CD4-positive, alpha-beta T cell treated with Interleukin-4 for 1 hour (primary cell): ENCODE measurements at places on chromosomes 2 and 18.
A peak's percentile ranks its signal among the peaks of the same experiment; 100 is the strongest.

DNA sequence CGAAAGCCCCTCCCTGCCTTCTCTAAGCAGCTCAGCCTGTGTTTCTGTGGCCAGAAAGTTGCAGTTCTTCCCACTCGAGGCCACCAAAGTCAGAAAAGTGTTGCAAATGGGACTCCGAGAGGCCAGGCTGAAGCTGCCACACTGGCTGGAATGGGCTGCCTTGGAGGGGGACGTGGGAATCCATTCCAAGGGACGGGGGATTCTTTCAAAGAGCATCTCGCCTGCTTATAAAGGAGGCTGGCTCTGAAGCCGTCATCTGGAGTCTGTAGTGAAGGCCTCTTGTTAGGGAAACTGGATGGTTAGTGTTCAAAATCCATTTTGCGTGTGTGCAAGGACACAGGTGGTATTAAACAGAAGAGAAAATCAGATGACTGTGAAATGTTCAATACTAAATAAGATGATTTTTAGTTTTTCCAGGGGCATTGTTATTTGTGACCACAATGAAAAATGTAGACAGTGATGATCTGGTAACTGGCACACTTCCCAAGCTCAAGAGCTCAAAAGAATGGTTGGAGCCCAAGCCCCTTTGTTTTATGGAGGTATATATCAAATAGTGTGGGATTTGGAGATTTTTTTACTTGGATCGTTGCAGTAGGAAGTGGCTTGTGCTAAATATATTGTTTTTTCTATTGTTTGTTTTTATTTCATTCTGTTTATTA lies 782 bp downstream of the FAM228B start:
- no peak for DNase-seq

DNA sequence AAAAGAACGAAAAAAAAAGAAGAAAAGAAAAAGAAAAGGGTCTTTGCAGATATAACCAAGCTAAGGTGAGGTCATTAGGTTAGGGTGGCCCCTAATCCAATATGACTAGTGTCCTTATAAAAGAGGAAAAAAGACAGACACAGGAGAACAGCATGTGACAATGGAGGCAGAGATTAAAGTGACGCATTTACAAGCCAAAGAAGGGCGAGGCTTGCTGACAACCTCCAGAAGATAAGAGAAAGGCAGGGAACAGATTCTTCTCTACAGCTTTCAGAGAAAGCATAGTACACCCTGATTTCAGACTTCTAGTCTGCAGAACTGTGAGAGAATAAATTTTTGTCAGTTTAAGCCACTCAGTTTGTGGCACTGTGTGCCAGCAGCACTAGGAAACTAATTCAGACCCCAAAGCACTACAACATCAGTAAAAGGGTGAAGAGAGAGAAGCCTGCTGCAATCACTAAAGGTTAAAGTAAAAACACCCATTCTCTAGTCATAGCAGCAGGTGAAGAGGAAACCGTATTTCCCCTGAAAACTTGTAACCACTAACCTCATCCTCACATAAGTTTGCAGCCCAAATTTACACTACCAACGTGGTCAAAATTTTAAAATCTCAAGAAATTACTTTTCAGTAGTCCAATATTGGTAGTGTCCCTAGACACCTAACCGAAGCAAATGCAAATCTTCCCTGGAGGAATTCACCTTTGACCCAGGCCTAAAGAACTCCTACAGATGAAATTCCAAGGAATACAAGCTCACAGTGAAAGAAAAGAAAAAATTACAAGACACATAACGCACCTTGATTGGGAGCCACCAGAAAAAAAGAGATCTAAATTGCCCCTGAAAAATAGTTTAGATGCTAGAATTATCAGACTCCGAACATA lies 17.5 kb downstream of the REEP1 start:
- DNase-seq = no peak

DNA sequence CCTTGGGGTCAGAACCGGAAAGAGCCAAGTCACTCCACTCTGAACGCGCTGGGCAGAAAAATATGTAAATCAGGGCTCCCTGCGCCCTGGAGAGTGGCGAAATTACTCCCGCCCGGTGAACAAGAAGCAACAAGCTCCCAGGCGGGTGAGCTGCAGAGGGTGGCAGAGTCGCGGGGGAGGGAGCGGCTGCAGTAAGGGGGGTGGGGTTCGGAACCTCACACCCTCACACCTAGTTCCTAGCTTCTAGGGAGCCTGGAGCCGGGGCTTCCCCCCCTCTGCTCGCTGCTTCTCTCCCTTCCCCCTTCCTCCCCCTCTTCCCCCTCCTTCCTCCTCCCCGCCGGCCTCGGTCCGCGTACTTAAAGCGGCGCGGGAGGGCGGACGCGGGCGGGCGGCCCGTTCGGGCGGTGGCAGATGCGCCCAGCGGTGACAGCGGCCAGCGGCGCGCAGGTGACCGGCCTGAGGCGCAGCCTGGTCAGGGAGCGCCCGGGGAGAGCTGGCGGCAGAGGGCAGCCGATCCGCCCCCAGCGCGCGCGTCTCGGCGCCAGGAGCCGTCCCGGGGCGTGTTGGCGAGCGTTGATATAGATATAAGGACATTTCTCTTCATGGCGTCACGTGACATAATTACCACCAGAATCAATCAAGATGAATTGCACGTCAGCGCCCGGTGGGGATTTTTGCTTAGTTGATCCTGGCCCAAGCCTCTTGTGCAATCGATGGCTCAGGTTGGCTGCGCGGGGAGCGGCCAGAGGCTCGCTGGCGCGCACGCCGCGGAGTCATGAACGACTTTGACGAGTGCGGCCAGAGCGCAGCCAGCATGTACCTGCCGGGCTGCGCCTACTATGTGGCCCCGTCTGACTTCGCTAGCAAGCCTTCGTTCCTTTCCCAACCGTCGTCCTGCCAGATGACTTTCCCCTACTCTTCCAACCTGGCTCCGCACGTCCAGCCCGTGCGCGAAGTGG lies at the start of gene HOXD11:
TSS of gene HOXD11 (plus strand) at position 700 of the 959 bp plus-strand sequence. CDS start at position 776, 76 bp downstream.
- no peak for DNase-seq

- no peak for DNase-seq
These were observed 42.9 kb upstream of the EPG5 start for GRCh38 chr18:46010050-46010449.

DNA sequence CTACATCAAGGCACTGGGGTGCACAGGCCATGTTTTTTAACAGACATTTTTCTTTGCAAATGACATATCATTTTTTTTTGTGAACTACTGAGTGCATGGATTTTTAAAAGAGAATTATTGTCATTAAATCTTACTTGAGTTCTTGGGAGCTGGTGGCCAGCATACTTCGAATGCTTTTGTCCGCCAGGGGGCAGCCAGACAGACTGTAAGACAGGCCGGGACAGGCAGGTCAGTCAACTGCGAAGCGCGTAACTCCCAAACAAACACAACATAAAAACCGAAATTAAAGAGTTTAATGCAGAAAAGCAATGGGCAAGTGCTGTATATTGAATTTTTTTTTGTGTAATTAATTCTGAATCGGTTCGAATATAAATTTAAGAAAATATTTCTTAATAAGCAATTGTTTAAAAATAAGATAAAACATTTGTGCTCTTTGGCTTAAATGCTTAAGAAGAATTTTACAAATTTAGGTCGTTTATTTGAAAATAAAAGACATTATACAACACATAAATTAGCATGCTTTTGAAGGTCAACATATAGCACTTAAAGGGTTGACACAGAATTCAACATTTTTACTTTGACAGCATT lies 142.2 kb upstream of the PXDN start:
- no peak for DNase-seq

- DNase-seq = no peak
These were observed 221.9 kb downstream of the HDAC4 start for GRCh38 chr2:239178954-239179353.

GRCh38 chr18:25192065-25192464 lies 159.9 kb downstream of the ZNF521 start:
- no peak for DNase-seq

DNA sequence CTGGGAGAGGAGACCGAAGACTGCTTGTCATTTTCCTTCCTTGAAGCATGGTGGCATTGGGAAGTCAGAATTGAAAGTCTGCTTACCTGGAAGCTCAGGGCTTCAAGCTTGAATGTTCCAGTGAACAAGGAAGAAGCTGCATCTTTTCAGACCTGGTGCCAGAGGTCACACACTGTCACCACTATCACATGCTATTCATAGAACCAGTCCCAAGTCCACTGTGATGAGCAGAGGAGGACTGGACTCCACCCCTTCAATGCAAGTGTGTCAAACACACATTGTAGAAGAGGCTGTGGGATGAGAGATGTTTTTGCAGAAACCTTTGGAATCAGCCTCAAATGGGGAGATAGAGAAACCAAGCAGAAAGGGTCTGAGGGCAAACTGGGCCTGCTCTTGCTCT lies 81.4 kb downstream of the LYPD1 start:
- no peak for DNase-seq

DNA sequence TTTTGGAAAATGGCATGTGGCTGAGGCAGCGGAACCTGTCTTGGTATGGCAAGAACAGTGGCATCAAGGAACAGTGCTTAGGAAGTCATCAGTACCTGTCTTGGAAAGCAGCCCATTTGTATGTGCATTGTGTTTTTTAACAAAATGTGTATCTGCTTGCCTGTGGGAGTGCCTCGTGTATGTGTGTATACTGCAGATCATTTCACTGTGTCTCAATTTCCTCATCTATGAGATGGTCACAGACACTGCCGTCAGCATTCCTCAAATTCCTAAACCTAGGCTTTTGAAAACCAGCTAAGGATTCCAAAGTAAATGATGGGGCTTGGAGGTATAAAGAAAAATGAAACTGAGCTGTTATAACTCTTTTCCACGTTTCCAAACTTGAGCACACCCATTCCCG lies 441.3 kb downstream of the RND3 start:
- DNase-seq = no peak

GRCh38 chr2:106085181-106085940 lies 108.7 kb downstream of the UXS1 start:
- DNase-seq = peak; percentile 77

- no peak for DNase-seq
These were observed 87.0 kb upstream of the KCNH7 start for GRCh38 chr2:162925595-162925994.

DNA sequence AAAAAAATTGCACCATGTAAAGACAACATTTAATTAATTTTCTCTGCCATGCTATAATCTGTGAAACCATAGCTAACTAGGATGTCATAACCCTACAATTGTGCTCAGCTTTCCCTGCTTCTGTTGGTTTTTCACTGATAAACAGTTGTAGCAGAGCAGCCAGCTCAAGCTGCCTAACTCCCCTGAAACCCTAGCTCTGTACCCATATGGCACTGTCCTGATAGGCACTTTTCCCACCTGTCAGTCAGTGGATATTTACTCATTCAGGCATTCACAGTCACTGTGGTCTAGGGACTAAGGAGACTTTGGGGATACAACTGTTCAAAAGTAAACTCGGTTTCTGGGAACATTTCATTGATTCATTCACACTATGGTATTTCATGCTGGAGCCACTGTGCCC lies 407.0 kb downstream of the DSEL start:
- no peak for DNase-seq

GRCh38 chr2:1600191-1601066 lies 143.9 kb downstream of the PXDN start:
- DNase-seq = no peak

DNA sequence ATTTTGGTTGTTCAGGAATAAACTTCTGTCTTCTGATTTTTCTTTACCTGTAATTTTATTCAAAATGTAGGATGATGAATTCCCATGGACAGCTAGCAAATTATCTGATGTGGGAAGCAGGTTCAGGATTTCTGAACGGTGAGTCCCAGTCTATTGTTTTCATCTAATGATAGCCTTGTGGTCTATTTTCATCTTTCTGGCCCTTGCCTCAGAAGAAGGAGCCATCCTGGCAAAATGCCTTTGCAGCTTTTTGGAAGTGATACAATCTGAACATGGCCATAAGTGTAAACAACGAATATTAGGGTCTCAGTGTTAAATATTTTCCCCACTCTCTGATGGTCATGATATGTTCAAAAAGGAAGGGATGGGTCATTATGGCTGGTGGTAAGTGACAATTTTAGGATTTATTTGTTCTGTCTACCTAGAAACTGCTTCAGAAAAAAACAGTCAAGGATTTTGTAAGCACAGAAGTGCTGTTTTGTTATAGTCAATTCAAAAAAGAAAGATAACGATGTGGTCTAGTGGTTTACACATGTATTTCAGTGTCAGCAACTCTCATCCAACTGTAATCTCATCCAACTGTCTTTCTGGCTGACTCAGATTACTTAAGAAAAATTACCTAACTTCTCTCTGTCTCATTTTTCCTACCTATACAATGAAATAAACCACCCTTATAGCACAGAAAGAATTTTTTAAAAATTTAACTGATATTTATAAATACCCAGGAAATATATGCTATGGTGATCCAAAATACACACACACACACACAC lies 272.6 kb upstream of the ERBB4 start:
- no peak for DNase-seq

- DNase-seq = no peak
These were observed 769 bp downstream of the FKBP1B start for GRCh38 chr2:24050041-24050979.

DNA sequence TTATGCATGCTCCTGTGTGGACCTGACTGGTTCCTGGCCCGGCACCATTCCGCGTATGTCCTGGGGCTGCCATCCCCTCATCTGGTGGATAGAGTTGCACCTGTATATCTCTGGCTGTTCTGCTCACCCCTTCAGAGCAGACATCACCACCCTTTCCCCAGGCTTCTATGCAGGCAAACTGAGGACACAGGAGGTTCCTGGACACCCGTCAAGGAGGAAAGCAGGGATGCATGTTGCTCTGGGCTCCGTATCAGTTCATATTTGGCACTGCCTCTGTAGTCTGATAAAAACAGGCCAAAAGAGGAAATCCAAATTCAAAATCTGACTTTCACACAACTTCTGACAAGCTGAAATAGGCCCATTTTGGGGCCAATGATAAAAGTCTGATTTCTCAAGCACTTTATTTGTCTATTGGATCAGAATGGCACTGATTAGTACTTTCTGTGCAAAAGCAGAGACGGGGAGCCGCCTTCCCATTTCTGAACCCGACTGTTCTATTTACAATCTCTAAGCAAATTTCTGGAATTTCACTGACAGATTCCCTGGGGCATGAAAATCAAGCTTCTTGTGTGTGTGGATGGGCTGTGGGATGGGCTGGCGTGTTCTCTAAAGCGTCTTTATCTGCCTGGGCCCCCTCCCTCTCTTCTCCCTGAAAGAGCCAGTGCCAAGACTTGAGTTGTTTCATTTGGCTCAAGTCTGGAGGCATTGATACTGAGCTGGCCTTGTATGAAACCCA lies 96.9 kb downstream of the SETBP1 start:
- no peak for DNase-seq

DNA sequence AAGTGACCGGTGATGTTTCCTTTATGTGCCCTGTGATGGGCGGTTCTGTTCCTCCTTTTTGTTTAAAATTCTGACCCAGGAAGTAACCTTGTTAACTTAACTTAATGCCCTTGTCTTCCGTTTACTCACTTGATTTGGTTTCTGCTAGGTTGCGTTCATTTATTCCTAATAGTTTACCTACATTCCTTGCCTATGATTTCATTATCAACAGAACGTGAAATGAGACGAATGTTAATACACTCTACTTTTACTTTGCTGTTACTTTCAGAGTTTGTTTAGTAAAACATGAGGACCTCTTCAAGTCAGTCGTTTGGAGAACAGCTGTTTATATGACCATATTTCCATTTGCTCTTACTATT lies 638 bp downstream of the CEP192 start:
- DNase-seq = no peak

GRCh38 chr2:221911890-221912289 lies 339.8 kb upstream of the EPHA4 start:
- no peak for DNase-seq
